ENCODE measurements at places on chromosomes 7 and 10.

DNA sequence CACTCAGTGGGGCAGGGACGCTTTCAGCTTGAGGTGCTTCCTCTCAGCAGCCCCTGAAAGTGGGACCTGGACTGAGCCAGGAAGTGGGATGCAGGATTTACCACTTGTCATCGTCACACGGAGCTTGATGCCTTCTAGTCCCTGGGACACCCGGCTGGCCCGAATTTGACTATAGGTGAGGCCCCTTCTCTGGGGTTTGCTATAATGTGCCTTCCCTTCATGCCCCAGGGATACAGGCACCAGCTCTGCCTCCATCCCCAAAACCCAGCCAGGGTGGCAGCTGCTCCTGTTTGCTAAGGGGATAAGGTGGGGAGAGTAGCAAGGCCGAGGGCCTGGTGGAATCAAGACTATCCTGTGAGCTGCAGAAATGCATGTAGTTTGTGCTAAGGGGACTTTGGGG is 235.0 kb downstream of the GLRX3 start:
- DNase-seq = no peak

GRCh38 chr10:47332946-47333345 is 10.7 kb downstream of the GDF2 start:
- no peak for DNase-seq

DNA sequence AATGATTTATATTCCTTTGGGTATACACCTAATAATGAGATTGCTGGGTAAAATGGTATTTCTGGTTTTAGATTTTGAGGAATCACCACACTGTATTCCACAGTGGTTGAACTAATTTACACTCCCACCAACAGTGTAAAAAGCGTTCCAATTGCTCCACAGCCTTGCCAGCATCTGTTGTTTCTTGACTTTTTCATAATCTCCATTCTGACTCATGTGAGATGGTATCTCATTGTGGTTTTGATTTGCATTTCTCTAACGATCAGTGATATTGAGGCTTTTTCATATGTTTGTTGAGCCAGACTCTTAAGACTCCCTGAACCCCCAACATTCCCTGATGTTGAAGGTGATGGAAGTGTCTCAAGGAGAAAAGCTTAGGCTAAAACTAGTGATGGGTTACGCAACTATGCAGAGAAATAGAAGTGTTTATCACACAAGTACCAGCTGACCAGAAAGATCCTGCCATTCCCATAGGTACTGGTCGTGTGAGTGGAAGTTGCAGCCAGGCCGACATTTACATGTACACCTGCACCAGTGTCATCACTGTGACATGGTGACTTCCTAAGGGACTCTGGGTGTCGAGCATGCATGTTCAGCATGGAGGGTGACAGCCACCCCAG is 711.2 kb upstream of the NRP1 start:
- DNase-seq = no peak

GRCh38 chr10:132332433-132332754 is 401 bp downstream of the LRRC27 start:
- no peak for DNase-seq

- DNase-seq = peak; percentile 98
Measured at GRCh38 chr7:130903358-130903974, 169.5 kb upstream of the KLF14 start.

DNA sequence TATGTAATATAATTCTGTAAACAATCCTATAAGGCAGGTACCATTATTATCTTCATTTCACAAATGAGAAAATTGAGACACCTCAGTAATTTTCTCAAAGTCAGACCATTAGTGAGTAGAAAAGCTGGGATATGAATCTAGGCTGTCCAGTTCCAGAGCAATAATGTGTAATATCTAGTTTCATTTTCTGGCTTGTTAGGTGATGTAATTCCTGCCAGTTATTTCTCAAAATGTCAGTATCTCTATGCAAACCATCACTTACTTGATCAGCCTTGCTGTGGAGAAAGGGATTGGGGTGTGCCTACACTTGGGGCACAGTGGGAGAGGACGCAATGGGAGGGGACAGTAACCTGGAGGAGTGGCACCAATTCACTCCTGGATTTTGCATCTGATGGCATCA is 157.5 kb downstream of the LYZL1 start:
- no peak for DNase-seq

DNA sequence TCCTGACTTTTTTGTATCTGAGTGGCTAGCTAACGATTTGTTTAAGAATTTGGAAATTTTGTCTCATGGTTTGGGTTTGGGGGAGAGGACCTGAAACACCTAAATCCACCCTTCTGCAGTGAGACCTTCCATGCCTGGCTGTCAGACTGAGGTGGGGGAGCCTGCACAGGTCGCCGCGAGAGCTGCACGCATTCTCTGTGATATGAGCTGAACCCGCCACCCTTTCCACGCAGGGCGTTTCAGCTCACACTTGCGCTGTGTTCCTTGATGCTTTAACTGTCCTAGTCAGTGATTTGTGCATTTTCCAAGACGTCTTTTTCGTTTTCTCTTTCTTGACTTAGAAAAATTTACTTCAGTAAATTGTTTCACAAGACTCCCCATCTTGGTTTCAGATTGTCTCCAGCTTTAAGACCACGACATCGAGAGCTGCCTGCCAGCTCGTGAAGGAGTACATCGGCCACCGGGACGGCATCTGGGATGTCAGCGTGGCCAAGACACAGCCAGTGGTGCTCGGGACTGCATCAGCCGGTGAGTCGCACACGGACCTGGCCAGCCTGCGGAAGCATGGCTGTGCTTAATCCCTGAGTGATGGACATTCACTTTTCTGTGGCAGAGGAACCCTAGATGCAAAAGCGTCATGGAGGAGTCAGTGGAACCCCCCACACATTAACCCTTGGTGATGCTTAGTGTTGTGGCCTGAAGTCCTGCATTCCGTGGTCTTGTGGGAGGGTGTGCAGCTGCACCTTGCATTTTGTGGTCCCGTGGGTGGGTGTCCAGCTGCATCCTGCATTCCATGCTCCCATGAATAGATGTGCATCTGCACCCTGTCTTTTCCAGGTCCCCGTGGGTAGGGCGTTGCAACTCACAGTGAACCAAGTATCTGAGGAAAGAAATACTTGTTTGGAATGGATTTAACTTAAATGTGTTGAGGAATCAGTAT is 28.1 kb downstream of the WDR37 start:
- no peak for DNase-seq

- peak; percentile 47 for DNase-seq
Measured at GRCh38 chr7:96316949-96317348, 4.9 kb downstream of the SLC25A13 start.

DNA sequence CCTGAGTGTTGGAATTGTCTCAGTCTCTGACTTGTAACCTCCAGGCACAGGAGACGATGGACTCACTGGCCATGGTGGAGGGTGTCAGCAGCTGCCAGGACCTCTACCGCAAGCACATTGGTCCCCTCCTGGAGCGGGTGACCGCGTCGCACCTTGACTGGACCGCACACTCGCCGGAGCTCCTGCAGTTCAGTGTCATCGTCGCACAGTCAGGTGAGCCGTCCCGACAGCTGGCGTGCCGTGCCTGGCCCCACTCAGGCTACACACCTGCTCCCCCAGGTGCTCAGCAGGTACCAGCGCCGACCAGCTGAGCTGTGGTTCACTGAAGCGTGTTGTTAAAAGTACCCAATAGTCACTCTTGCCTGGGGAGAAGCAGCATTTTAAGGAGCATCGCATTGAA is 36.7 kb upstream of the PRKAR1B start:
- no peak for DNase-seq

GRCh38 chr7:15798081-15798480 is 111.6 kb upstream of the MEOX2 start:
- DNase-seq = no peak

DNA sequence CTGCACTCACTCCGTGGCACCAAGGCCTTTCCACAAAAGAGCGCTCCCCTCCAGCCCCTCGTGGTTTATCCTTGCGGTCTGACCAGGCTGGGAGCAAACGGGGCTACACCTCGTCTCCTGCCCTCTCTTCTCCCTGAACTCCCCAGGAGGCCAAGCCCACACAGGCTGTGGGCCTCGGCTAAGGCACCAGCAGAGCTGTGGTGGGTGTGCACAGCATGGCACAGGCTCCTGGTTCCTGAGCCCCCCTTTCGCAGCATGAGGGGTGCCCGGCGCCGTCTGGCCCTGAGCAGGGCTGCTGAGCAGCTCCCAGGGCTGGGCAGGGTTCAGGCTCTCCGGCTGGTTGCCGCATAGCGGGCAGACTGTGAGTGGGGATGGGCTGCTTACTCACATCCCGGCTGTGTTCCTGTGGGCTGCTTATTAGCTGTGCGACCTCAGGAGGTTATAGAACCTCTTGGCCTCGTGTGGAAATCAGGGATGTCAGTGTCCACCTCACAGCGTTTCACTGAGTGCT is 90.4 kb downstream of the ZMIZ1 start:
- DNase-seq = peak; percentile 84

DNA sequence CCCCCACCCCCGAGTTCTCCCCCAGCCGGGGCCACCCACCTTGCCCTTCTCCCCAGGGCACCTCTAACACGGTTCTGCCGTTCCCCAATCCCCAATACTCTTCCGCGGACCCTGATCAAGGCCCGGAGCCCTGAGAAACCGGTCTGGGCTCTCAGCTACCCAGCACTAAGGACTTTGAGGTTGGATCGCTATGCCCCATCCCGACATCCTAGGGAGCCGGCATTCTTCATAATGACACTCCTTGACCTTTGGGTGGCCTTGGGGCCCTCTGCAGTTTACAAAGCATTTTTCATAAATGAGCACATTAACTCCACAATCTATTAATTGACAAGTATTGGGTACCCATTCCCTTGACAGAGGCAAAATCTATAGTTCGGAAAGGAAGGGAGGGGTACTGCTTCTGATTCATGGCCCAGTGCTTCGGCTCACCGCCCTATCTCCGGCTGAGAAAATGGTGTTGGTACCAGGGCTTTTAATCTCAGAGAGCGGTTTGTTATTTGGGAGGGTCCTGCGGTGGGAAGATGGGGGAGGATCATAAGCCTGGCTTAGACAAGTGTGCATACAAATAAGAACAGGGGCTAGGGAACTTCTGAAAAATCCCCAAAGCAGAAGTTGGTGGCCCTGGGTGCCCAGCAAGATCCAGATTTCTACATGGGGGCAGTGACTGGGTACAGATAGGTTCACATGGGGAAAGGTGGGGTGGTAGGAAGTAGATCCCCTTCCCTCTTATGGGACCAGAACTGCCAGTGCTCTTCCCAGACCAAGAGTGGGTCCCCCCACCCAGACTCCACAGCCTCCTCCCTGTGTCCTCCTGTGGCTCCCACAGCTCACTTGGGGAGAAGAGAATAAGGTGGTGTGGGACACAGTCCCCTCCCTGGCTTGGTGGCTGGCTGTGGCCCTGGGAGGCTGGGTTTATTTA is 3.2 kb downstream of the IMPDH1 start:
- DNase-seq = no peak

DNA sequence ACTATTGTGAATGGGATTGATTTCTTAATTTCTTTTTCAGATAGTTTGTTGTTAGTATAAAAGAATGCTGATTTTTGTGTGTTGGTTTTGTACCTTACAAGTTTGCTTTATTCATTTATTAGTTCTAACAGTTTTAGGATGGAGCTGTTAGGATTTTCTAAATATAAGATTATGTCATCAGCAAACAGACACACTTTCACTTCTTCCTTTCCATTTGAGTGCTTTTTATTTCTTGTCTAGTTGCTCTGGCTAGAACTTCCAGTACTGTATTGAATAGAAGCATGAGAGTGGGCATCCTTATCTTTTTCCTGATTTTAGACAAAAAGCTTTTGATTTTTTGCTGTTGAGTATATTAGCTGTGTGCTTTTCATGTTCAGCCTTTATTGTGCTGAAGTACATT is 81.5 kb downstream of the DNAH11 start:
- DNase-seq = no peak

DNA sequence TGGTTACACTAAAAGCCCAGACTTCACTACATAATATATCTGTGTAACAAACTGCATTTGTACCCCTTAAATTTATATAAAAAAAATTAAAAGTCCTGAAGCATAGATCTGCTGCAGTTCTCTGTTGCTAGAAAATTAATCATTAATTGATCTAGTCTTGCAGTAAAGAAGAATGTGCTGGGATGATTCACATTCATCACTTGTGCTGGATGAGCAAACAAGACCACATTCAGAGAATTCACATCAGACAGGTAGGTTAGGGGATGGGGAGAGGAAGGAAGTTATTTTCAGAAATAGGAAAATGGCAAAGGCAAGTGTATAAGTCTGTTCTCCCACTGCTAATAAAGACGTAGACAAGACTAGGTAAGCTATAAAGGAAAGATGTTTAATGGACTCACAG is 1019.0 kb downstream of the KCNMA1 start:
- DNase-seq = peak; percentile 89

- no peak for DNase-seq
Measured at GRCh38 chr10:48505394-48506112, 99.3 kb downstream of the ARHGAP22 start.

- no peak for DNase-seq
Measured at GRCh38 chr7:74222851-74223710, 13.3 kb downstream of the LAT2 start.

- no peak for DNase-seq
Measured at GRCh38 chr10:131949041-131949862, 32.5 kb downstream of the BNIP3 start.

- no peak for DNase-seq
Measured at GRCh38 chr10:85045046-85045445, 716.7 kb downstream of the CCSER2 start.

GRCh38 chr7:113796557-113796956 is 122.3 kb downstream of the PPP1R3A start:
- peak; percentile 58 for DNase-seq

DNA sequence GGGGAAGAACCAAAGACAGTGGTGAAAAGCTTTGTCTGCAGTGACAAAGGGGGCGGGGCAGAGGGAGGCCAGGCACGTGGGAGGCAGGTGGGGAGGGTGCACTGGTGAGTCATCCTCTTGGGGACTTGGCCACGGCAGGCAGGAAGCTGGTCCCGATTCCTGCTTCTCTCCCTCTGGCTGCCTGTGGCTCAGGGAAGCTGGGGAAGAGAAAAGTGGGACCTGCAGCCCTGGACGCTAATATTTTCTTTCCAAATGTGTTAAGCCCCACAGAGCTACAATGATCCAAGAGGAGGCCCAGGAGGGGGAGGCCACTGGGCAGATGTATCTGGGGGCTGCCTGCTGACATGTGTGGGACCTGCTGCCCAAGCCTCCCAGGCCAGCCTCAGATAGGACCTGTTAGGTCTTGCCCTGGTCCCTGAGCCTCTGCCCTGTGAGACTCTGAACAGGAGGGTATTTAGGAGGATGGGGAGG is 231.8 kb downstream of the KCNMA1 start:
- DNase-seq = peak; percentile 74

DNA sequence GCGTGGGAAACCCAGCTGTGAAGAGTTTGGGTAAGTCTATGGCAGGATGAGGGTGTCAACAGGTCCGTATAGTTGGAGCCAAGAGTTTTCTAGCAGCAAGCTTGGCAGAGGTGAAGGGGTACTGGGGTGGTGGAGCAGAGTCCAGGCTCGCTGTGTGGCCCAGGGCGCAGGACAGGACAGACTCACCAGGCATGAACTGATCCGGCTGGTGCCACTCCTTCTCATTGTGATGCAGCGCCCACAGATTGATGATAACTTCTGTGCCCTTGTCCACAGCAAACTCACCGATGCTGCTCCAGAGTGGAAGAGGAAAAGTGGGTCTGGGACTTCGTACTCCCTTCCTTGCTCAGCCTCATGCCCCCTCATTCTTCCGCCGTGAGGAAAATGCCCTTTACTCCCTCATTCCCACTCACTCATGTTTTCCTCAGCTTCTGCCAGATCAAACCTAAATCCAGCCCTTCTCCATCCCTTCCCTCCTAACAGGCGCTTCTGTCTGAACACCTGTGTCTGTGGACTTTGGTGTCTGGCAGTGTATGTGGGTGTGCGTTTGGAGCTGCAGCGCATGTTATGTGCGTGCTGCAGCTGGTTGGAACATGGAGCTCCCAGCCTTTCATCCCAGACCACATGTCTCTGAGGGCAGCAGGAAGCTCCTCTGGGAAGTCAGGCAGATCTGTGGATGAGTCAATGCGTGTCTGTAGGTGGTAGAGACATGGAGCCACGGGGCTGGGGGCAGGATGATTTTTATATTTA is 5.7 kb downstream of the CYP17A1 start:
- DNase-seq = no peak

Measured in renal cortical epithelial cell (primary cell).